Endothelial cell of umbilical vein (primary cell): ENCODE measurements at places on chromosomes 7 and 10. TPM values are rescaled to one million over a fixed set of nuclear protein-coding genes. Genes with fewer than 3 reads are reported as not detected.

Gene STAG3
- 0.55 and 1.4 TPM in 2 replicates for total RNA-seq

DNA sequence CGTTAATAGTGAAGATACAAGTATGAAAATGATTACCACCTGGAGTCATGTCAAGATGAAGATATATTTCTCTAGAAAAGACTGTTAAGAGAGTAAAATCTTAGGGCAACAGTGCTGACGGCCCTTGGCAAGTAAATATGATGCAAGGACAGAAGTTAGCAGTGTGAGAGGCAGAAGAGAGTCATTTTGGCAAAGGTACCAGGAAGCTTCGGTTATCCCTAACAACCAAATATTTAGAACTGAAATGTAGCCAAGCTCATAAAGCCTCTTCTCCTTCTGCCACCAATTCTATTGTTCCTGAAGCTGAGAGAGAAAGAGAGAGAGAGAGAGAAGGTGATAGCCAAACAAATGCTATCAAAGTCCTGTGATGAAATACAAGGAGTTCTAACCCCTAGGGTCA, 109.6 kb downstream of the MACC1 start:
- DNase-seq = no peak
- H3K27me3 ChIP-seq = no peaks in the 10 kb centered on the region
- no peaks in the 10 kb centered on the region for H3K36me3 ChIP-seq
- H3K4me1 ChIP-seq = no peaks in the 10 kb centered on the region

GRCh38 chr7:128662091-128662490, 10.0 kb upstream of the GARIN1A start:
- H3K4me1 ChIP-seq = peaks cover 13% of the 10 kb centered on the region
- DNase-seq = no peak
- no peaks in the 10 kb centered on the region for H3K36me3 ChIP-seq
- H3K27me3 ChIP-seq = no peaks in the 10 kb centered on the region
- no peak overlapping the region for H3K4me3 ChIP-seq

Gene MAT1A
- not detected in 2 replicates for total RNA-seq

DNA sequence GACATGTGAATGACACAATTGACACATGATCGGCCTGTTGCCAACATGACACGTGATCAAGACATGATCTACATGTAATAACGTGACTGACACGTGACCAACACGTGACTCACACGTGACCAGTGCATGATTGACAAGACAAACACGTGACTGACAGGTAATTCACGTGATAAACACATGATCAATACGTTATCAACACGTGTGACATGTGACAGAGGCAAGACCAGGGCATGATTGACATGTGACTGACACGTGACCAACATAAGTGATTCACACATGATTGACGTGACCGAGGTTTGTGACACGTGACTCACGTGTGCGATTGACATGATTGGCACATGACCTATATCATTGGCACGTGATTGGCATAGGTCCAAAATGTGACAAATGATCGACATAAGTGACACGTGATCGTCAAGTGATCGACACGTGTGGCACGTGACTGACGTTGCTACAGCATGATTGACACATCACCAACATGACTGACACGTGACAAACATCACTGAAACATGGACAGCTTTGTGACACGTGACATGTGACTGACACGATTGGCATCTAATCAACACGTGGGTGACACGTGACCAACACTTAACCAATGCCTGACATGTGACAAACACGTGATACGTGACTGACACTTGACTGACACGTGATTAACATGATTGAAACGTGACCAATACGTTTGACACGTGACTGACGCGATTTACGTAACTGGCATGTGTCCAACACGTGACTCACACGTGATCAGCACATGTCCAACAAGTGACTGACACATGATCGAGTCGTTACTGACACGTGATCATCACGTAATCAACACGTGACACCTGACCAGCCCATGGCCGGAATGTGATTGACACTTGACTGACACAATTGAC, 23.0 kb downstream of the CRPPA start:
- H3K27me3 ChIP-seq = no peaks in the 10 kb centered on the region
- DNase-seq = peak; percentile 3
- H3K36me3 ChIP-seq = no peaks in the 10 kb centered on the region
- H3K4me1 ChIP-seq = no peaks in the 10 kb centered on the region
- no peak overlapping the region for H3K4me3 ChIP-seq
